ENCODE measurements at places on chromosomes 13 and 19.

DNA sequence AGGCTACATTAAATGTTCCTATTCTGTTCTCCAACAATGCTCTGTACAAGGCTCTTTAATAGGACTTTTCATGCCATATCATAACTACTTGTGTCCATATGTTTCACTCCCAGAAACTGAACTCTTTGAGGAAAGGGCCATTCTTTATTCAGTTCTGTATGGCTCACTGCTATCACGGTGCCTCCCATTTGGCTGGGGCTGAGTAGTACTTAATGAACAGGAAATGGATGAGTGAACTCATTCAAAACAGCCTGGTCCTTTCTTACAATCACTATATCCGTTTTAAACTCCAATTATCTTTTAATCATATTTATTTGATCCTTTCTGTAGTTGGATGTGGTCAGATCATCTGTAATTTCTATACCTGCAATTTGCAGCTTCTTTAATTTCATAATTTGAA is 410.6 kb downstream of the TBC1D4 start:
- no peak for DNase-seq

DNA sequence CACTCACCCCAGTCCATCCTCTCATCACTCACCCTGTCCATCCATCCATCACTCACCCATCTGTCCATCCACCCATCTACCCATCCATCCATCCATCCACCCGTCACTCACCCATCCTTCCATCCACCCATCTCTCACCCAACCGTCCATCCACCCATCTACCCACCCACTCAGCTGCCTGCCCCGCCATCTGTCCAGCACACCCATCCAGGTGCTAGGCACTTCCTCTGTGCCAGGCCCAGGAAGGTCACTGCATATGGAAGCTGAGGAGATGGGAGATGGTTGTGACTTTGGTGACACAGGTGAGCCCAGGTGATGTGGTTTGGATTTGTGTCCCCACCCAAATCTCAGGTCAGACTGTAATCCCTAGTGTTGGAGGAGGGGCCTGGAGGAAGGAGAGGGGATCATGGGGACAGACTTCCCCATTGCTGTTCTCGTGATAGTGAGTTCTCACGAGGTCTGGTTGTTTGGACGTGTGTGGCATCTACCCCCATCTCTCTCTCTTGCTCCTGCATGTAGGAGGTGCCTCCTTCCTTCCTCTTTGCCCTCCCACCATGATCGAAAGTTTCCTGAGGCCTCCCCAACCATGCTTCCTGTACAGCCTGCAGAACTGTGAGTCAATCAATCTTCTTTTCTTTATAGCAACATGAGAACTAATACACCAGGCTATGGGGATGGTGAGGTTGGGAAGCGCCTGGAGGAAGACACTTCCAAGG is 15.9 kb upstream of the C13orf46 start:
- no peak for DNase-seq

GRCh38 chr13:99435998-99436397 is 65.3 kb upstream of the TM9SF2 start:
- peak; percentile 30 for DNase-seq

DNA sequence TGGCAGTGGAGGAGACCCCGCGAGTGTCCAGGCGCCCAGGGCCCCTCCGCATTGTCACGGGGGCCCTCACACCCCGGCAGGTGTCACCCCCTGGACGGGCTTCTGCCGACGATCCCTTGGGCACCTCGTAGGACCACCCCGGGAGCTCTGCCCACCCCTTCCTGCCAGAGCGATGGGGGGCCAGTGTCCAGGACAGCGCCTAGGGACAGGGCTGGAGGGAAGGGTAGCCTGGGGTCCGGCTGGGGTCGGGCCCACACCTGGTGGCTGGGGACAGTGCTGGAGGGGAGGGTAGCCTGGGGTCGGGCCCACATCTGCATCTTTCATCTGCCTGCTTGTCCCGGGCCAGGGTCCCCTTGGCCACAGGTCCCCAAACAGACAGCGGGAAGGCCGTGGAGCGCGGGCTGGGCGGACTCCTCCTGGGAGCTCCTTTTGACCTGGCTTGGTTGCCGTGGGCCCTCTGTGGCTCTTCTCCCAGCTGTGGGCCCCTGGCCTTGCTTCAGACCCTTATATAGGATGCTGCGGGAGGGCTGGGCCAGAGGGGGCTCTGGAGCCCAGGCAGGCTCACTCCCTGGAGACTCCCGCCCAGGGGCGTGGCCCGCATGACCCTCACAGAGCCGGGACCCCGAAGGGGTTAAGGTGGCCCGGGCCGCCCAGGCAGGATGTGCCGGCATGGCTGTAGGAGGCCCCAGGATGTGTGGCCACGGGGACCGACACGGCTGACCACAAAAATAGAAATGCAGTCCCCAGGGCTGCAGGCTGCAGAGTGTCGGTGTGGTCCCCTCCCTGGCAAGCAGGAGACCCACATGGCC is 74.1 kb upstream of the MCF2L start:
- DNase-seq: no peak

GRCh38 chr13:102970542-102970941 is 95.7 kb downstream of the SLC10A2 start:
- DNase-seq: no peak

DNA sequence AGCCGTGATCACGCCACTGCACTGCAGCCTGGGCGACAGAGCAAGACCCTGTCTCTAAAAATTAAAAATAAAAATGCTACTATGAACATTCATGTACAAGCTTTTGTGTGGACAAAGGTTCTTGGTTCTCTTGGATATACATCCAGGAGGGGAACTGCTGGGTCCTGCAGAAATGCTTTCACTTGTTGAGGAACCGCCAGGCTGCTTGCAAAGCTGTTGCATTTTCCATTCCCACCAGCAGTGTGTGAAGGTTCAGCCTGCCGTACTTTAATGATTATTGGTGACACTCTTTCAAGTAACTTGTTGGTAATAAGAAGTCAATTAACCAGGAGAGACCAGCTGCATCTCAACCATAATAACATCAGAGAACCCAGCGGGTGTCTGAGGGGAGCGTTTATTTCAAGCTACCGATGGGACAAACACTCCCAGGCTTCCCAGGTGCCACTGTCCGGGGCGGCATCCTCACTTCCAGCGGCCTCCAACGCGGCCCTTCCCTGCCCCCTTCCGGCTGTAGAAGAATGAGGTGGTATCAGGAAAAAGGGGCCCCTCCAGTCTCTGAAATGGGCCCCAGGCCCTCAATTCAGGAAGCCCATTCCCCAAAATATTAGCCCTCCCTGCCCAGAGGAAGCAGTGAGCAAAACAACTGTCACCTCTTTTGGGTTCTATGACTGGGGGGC is 15.2 kb upstream of the PPP1R12C start:
- no peak for DNase-seq

DNA sequence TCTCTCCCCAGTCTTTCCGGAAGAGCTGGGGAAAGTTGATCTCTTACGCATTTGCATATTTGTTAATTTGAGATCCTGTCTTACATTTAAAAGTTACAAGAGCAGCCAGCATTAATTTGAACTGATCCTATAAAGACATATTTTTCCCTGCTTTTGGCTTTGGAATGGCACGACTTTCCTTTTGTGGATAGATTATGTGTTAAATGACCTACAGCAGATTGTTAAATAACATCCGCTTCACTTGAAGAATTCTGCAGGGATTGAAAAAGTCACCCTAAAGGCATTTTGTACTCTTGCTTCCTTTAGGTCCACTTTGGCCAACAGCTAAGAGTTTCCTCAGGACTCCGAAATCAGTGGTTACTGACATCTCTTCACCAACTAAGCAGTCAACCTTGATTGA is 334.0 kb downstream of the TBC1D4 start:
- no peak for DNase-seq

DNA sequence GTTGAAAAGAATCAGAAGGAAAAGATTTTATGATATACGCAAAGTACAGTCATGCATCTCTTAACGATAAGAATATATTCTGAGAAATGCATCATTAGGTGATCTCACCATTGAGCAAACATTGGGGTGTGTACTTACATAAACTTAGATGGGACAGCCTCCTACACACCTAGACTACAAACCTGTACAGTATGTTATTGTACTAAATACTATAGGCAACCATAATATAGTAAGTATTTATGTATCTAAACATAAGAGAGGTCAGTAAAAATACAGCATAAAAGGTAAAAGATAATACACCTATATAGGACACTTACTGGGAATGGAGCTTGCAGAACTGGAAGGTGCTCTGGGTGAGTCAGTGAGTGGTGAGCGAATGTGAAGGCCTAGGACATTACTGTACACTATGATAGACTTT is 254.6 kb downstream of the SPRY2 start:
- peak; percentile 89 for DNase-seq

GRCh38 chr13:74136084-74136658 is 2.0 kb upstream of the KLF12 start:
- DNase-seq: peak; percentile 65

DNA sequence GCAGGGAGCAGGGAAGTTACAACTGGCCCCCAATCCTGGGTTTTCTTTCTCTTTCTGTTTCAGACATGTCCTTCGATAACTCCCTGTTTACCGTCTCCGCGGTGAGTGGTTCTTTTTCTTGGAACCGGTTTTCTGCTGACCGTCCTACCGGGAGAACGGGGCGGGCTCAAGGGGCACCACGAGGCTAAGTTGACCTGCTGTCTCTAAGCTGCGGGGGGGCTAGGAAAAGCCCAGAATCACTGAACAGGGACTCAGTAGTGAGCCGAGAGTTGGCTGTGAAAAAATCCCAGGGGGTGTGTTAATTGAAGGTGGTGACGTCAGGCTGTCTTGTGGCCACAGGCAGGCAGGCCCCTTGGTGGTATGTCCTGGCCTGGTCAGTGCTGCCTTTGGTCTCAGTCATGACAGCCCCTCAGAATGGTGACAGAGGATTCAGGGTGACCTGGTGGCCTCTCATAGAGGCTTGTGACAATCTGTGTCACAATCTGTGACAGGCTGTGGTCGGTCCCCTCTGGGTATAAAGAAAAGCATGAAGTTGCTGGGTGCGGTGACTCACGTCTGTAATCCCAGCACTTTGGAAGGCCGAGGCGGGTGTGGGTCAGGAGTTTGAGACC is 8.1 kb upstream of the CARM1 start:
- peak; percentile 54 for DNase-seq

GRCh38 chr13:27133889-27134288 is 37.7 kb downstream of the USP12 start:
- DNase-seq: no peak

DNA sequence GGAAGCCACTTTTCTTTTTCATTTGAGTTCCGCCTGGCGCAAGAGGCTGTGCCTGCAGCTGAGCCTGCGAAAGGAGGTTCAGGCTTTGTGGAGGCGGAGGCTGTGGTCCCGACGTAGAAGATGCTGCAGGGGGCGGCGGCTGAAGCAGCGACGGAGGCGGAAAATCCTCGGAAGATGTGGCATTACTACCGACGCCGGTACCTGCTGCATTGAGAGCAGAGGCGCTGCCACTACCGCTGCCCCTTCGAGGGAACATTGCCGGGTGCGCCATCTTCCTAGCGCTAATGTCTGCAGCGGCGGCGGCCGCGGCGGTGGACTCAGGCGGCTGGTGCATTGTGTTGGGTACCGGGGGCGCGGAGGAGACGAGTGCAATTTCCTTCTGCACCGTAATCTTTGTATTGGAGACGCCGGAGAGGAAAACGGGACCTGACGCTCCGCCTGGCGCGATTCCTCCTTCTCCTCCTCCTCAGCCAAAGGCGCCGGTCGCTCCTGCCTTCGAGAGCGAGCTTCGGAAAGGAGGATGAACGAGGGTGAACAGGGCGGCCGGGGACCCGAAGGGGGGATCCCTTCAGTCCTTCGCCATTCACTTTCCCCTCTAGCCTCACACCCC is at the start of gene TSC22D1:
Gene TSC22D1 (minus strand): TSS at position 590 of the 610 bp plus-strand sequence. CDS start 256 bp downstream, at position 334.
- peak; percentile 42 for DNase-seq

GRCh38 chr13:34883396-34883795 is 58.7 kb upstream of the NBEA start:
- no peak for DNase-seq

GRCh38 chr13:28140433-28141125 is 2.2 kb downstream of the PAN3 start:
- DNase-seq: peak; percentile 25

- no peak for DNase-seq
Observed at GRCh38 chr13:52651897-52652195, 790 bp upstream of the SUGT1 start.

GRCh38 chr19:37778613-37779126 is 716 bp downstream of the ZNF573 start:
- peak; percentile 61 for DNase-seq

DNA sequence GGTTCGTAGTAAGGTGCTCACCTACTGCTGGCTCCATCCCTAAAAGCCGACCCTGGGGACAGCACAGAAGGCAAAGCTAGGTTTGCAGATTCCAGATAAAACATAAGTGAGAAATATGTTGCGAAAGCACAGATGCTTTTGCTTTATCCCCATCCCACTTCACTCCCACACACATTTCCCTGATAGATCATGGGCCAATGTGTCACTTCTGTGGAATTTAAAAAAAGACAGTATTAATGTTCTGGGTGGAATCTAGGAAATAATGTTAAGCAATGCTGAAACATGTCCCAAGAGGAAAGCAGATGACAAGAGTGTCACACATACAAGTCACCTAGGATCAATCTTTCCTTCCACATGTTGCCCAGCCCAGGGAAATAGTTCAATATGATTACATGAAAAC is 661.0 kb upstream of the MIR17HG start:
- peak; percentile 71 for DNase-seq

- DNase-seq: no peak
Observed at GRCh38 chr13:61960981-61961380, 545.3 kb upstream of the PCDH20 start.

DNA sequence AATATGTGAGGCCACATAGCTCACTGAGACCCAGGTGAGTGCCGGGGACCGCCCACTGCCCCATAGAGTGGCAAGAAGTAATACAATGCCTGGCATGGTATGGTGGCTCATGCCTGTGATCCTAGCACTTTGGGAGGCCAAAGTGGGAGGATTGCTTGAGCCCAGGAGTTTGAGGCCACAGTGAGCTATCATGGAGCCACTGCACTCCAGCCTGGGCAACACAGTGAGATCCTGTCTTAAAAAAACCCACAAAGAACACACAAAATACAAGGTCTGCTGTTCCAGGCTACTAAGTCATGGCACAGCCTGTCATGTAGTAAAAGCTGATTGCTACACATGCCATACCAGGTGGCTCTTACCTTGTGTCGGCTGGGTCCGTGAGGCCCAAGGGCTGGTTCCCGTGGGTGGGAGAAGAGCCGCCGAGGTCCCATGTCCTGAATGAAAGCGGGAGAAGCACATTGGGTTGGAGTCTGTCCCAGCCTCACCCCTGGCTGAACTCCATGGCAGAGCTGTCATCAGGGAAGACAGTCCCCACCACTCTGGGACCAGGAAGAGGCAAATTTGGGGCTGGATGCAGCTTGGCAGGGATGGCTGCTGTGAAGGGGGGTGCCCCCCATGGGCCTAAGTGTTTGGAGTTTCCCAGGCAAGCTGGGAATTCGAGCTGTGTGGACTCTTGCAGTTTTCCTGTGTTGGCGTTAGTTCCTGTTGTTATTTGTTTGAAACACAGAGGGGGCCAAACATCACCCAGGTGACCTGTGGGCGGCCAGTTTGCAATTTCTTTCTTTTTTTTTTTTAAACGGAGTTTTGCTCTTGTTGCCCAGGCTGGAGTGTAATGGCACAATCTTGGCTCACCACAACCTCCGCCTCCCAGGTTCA is 3.2 kb upstream of the FDX2 start:
- no peak for DNase-seq
